ENCODE measurements at places on chromosomes 2 and 18.

GRCh38 chr2:156986339-156986988 is 271.0 kb upstream of the GALNT5 start:
- no peak for DNase-seq

DNA sequence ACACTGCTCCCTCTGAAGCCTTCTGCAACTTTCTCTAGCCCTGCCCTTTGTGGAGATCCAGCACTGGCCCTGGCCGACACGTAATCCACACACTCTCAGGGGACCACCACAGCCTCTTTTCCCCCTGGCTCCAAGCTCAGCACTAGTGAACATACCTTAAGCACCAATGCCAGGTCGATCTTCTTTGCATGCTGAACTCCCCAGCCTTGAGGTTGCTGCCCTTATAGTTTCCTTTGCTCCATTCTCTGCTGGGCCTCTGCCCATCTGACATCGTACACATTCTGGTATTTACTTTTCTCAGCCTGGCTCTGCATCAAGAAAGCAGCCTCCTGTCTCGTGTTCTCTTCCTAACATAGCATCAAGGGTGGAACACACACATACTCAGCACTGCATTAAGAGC is 361.5 kb downstream of the LPIN1 start:
- no peak for DNase-seq

DNA sequence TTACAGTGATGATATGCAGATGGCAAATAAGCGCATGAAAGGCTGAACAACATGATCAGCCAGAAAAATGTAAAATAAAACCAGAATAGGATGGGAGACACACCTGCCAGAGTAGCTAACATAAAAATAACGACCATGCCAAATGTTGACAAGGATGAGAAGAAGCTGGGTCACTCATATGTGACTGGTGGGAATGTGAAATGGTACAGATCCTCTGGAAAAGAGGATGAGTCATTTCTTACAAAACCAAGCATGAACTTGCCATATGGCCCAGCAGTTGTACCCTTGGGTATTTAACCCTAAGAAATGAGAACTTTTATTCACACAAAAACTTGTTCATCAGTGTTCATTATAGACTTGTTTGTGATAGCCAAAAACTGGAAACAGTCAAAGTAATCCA is 143.8 kb downstream of the SH3BP4 start:
- peak; percentile 51 for DNase-seq

DNA sequence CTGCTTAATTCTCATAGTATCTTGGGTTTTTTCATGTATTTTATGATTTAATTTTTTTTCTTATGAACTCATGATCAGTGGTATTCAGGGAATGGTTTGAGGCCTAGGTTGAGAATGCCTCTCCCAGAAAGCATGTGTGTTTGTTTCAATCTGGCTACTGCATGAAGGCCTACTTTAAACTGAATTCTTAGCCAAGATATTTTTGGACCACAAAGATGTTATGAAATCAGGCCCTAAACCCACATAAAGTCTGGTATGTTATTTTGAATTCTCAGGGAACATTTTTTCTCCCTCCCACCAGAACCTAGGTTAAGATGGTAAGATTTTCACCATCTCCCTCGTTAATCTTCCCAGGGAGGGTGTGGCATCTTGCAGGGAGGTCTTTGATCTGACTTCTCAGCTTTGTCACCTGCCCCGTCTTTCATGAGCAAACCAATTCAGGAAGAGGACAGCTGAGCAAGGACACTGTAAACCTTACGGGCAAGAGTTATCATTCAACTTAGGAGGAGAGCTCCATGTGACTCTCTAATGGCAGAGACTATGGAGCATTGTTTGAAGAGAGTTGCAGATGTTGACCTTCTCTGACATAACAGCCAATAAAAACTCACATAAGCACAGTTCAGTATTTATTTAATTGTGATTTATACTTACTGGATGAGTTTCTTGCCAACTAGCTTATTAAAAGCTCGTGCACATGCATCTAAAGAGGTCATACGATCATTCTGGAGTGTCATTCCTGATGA is 21.3 kb upstream of the ACKR3 start:
- DNase-seq = peak; percentile 87

- DNase-seq = peak; percentile 38
Observed at GRCh38 chr2:240255811-240256703, 115.6 kb upstream of the OTOS start.

DNA sequence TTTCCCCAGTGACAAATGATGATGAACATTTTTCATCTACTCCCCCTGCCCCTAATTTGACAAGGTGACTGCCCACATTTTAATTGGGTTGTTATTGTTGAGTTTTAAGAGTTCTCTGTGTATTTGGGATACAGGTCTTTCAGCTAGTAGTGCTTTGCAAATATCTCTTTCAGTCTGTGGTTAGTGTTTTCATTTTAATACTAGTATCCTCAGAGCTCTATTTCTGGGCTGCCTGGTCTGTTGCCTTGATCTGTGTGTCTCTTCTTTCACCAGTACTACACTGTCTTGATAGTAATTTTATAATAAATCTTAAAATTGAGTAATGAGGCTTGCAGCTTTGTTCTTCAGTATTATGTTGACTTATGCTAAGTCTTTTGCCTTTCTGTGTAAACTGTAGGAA is 19.7 kb downstream of the EIF5B start:
- DNase-seq = no peak

- DNase-seq = no peak
Observed at GRCh38 chr2:217950401-217950871, 52.4 kb downstream of the TNS1 start.

GRCh38 chr2:101204400-101205115 is 48.1 kb upstream of the CNOT11 start:
- DNase-seq = no peak

GRCh38 chr2:227805578-227805977 is 8.1 kb upstream of the CCL20 start:
- DNase-seq = peak; percentile 80

DNA sequence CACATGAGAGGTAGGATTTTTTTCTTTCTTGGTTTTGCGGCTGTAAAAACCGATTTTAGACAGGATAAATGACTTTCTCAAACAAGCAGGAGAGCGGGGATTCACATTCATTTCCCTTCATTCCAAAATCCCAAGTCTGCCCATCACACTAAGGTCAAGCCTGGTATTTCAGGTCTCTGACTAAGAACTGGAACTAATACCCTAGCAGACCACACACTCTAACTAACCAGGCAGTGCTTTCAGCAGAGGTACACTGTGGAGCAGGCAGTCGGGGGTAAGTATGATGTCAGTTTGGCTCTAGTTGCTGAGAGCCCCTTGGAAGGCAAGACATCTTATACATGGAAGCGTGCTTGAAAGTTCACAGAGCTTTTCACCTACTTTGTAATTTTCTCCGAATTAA is 128.1 kb upstream of the LHCGR start:
- DNase-seq = peak; percentile 23

DNA sequence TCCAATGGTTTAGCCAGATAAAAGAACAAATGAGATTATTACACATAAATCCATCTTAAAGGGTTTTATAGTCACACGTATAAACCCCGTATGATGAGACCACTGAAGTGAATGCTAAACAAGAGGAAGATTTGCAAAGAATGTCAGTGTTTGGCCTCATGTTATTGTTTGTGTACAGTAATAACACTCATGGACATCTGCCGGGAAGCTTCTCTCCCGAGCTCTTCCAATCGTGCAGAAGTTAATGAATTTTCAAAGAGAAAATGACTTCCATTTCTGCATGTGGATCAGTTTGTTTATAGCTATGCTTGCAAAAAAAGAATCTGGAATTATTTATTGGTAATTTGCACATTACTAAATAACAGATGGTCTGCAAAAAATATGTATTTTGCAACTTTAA is 88.5 kb upstream of the APCDD1 start:
- DNase-seq = no peak

DNA sequence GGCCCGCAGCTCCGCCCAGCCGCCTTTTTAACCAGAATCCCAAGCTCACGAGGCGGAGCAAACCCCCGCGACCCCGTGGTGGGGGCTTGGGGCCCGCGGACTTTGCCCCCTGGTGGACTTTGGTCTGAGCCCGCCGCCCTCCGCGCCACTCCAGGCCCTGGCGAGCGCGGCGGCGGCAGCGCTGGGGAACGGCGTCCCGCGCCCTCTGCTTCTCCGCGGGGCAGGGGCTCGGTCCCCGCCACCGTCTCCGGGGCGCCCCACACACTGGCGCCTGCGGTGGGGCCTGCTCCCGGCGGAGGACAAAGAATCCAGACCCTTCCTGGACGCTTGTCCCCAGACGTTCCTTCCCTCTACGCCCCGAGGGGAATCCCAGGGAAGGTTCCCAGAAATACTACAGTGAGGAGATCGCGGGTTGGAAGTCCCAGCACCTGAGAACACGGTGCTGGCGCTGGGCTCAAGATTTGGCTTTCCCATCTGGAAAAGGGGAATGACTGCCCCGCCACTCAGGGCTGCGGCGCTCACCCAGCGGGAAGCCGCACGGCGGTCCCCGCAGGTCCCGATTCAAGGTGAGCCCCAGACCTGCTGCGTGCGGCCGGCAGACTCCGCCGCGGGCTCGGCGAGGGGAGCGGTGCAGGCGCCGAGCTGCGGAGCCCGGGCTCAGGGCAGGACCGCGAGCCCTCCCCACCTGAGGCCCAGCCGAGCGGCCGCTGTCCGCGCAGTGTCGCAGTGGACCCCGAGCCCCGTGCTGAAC is at the start of gene HAAO:
HAAO (minus strand) TSS at position 1 of the 751 bp plus-strand sequence. CDS start 47 bp downstream, outside the sequence.
- no peak for DNase-seq

GRCh38 chr18:77102259-77103040 is 30.1 kb downstream of the MBP start:
- DNase-seq = peak; percentile 85

DNA sequence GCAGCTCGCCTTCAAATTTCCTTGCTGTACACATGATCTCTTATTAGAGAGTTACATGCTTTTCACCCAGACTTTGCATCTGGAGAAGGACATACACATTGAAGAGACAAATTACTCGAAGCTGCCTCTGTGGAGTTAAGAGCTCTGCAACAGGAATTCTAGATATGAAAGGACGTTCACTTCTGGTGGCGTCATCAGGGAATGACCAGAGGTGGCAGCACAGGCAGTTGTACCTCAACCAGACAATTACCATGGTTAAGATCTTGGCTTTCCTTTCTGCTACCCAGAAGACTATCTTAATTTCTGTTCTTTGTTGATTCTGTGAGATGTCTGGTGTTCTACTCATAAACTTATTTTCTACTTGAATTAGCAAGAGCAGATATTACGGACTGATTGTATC is 39.1 kb upstream of the MC4R start:
- no peak for DNase-seq

DNA sequence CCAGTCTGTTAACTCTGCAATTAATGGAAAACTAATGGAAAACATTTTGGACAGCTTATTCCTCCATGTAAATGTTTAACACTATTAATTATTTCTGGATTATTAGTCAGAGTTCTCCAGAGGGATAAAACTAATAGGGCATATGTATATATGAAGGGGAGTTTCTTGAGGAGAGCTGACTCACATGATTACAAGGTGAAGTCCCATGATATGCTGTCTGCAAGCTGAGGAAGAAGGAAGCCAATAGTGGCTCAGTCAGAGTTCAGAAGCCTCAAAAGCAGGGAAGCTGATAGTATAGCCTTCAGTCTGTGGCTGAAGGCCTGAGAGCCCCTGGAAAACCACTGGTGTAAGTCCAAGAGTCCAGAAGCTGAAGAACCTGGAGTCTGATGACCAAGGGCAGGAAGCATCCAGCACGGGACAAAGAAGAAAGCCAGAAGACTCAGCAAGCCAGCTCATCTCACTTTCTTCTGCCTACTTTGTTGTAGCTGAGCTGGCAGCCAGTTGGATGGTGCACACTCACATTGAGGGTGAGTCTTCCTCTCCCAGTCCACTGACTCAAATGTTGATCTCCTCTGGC is 136.0 kb downstream of the PTH2R start:
- DNase-seq = no peak

- DNase-seq = peak; percentile 2
Observed at GRCh38 chr2:168811696-168812095, 9.3 kb downstream of the NOSTRIN start.

DNA sequence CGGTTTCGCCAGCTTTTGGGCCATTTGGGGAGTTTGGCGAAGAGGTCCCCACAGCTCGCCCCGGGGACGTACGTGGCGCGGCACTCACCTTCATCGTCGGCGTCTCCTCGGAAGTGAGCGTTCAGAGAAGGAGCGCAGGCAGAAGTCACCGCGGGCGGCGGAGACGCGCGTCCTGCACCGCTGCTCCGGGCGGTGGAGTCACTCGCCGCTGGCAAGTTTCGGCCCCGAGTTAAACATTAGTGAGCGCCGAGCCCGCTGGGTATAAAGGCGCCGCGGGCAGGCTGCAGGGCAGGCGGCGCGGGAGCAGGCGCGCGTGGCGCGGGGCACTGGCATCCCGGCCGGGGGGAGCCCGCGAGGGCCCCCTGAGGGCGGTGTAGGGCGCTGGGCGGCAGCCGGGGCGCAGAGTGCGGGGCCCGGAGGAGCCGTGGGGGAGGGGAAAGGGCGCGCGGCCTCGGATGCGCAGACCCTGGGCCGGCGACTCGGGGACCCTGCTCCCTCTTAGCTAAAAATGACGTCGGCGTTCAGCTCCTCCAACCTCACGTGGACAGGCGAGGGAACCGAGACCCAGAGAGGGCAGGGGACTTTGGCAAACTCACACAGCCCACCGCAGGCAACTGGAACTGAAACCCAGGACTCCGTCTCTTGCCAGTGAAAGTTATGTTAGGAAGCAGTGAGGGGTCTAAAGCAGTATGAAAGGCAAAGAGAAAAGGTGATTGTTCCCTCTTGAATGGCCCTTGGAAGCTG is at the start of gene DPP4:
DPP4 (minus strand) TSS at position 328 of the 744 bp plus-strand sequence; CDS start at position 94, 234 bp downstream.
- DNase-seq = no peak

DNA sequence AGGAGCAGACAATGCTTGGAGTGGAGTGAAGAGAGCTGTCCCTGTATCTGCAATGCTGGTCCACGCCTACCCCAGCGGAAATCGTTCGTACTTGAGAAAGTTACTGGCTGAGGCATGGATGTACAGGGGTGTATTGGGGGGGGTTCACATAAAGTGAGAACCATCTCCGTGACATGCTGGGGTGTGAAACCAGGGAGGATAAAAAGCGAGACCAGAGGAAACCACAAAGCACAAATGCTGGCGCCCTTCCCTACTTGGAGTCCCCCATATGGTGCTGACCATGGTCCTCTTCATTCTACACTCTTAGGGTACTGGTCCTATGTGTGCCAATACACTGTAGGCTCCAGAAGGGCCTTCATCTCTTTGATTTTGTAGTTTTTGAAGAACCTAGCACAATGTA is 244.1 kb downstream of the L3MBTL4 start:
- DNase-seq = no peak

DNA sequence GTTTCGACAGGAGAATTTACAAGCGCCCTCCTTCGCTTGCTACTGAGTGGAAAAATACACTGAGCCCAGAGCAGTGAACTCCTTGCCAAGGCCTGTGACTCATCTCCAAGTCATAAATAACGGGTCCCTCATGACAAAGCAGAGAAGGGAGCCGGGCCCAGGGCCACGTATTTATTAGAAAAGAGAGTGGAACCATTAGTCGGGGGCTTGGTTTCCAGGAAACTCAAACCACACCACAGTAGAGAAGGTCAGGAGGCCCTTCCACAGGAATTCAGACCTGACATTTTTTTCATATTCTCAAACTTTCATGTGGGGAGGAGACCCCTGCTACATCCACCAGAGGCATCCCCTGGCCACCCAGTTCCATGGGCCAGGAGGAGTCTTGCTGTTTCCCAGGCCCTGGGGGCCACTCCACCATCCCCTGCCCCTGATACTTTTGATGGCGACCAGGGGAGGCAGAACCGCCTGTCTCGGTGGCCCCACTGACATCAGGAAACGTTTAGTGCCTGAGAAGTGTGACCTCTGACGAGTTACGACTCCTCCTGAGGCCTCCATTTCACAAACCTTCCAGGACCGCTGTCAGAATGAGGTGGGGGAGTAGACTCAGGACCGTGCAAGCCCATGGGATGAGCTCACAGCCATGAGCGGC is 289.7 kb downstream of the DYSF start:
- peak; percentile 40 for DNase-seq
